ENCODE measurements at places on chromosomes 6 and 20.

DNA sequence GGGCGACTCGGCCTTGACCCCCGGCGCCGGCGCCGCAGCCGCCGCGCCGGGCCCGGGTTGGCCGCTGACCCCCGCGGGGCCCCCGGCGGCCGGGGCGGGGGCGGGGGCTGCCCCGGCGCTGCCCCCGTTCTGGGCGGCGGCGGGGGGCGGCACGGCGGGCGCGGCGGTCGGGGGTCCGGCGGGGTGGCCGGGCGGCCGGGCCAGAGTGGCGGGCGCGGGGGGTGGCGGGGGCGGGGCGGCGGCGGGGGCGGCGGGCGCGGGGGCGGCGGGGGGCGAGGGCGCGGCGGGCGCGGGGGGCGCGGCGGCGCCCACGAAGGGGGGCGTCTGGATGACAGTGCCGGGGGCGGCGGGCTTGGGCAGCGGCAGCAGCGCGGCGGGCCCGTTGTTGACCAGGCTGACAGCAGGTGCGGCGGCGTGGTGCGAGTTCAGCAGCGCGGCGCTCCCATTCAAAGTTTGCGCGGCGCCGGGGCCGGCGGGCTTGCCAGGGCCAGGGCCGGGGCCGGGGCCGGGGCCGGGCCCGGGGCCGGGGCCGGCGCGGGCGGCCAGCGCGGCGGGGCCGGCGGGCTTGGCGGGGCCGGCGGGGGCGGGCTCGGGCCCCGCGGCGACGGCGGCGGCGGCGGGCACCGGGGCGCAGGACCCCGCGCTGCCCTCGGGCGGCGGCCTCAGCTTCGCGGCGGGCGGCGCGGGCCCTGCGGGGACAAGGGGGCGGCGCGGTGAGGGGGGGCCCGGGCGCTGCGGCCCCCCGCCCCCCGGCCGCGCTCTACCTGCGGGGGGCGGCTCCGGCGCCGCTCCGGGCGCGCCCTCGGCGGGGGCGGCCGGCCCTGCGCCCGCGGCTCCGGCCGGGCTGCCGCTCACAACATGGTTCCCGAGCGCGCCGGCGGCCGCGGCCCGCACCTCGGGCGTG lies 659 bp downstream of the TAF4 start:
- DNase-seq, result no peak

DNA sequence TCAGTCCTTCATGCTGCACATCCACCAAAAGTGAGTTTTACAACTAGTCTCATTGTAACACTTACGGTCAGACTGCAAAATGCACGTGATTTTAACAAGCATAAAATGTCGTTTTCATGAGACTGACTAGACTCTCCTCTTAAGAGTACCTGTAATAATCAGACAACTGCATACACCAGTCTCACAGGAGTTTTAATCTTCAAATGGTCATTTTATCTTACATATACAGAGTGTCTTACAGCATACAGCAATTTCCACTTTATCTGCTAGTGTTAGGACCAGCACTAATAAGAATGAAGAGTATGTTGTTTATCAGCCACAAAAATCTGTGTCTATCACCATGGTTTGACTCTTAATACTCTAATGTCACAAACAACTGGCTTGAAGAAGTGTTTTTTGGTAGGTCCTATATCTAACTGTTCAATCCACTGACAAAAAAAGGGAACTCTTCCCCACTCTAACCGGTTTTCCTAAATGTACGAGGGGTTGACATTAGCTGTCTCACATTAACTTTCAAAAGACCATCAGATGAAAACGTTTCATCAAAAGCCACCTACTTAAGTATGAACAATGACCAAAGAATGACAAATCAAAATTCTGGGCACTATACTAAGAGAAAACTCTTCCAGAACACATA lies 1.5 kb upstream of the ASF1A start:
- no peak for DNase-seq

DNA sequence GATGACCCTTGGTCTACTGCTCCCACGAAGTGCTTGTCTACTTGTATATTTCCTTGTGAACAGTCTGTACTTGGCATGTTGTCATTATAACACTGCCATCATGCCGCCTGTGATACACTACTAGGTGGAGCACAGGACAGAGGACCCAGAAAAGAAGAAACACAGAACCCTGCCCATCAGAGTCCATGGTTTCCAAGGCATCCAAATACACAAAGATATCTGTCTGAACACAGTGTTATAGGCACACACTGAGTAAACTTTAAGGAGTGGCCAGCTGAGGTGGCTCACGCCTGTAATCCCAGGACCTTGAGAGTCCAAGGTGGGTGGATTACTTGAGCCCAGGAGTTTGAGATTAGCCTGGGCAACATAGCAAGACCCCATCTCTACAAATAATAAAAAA lies 110.5 kb upstream of the SLC2A12 start:
- DNase-seq, result no peak

DNA sequence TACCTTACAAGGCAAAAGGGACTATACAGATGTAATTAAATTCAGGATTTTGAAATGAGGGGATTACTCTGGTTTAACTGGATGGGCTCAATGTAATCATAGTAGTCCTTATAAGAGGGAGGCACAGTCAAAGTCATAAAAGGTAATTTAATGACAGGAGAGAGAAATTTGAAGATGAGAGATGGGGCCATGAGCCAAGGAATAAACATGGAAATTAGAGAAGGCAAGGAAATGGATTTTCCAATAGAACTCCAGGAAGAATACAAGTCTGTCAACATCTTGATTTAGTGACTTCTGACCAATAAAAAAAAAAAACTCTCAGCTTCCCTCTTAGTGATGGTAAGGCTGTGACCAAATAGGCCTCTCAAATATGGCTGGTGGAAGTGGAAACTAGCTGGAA lies 101.9 kb upstream of the BEND3 start:
- no peak for DNase-seq

DNA sequence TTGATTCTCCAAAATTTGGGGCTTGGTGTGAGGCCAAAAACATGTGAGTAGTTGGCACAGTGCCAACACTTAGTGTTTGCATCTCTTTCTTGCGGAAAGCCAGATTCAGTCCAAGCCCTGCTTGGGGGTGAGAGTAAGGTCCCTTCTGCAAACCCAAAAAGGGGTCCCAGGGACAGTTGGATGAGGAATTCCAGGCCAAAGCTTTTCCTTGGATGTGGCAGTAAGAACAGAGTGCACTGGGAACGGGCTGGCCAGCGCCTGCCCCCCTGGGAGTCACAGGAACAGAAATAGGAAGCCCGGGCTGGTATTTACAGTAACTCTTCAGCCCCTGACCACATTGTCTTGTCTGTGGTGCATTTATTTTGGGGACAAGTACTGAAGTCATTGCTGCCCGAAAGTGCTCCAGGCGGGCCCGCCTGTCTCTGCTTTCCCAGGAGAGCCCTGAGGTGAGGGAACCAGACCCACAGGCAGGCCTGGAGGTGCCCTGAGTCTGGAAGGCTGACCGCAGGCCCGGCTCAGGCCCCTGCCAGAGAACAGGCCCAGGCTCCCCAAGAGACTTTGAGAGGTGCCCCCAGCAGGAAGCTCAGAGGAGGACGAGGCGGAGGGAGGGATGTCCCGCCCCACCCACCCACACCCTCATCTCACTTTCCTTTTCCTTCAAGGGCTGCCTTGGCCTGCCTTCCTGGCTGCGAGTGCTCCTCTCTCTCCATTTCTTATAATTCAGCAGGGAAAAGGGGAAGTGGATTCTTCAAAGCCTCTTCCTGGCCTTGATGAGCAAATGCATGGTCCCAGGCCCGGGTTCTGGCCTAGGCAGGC lies 218.4 kb downstream of the MAFB start:
- no peak for DNase-seq

- DNase-seq, result no peak
Observed at GRCh38 chr20:43463527-43464218, 6.0 kb downstream of the SRSF6 start.

DNA sequence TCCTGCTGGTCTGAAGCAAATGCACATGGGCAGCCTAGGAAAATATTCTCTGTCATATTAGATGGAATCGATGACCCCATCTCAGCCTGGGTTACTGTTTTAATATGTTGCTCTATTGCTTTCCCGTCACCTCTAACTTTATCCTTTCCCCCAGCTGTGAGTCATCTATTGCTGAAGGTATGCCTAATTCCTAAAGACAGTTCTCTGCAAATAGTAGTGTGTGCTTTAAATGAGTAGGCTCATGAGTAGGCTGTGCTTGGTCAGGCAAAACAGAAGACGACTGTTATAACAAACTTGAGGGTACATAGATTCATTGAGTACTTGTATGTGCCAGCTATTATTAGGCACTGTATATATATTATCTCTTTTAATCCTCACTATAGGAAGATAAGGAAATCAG lies 47.2 kb downstream of the CTNNBL1 start:
- no peak for DNase-seq

DNA sequence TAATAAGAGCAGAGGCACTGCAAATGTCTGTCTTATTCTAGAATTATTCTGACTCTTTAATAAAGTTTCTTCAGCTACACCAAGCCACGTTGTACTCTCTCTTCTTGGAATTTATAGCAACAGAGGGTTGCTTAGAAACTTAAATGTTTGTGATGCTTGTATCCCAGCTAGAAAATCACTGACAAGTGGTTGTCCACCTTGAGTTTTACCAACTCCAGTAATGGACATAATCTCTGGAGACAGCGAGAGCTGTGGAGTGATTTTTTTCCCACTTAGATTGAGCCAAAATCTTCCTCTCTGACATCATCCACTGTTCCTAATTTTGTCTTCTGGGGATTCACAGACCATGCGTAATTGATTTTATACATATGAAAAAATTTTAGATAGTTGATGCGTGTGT lies 8.0 kb downstream of the ECT2L start:
- no peak for DNase-seq

- DNase-seq, result no peak
Observed at GRCh38 chr20:59121714-59122565, 41.7 kb upstream of the ZNF831 start.

DNA sequence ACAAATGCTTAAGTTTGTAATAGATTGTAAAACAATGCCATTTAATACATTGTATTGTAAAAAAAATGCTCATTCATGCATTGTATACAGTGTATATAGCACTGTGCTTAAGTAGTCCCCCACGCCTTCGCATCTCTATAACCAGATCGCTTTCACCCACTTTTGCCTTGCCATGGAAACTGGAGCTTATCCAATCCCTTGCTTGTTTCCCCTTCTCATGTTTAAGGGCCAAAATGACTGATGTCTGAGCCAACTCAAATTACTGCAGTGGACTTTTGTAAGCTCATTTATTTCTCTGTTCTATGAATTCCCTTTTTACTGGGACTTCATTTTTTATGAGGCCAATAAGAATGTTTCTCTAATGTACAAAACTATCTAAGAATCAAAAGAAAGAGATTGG lies 730.9 kb upstream of the GJE1 start:
- DNase-seq, result no peak

DNA sequence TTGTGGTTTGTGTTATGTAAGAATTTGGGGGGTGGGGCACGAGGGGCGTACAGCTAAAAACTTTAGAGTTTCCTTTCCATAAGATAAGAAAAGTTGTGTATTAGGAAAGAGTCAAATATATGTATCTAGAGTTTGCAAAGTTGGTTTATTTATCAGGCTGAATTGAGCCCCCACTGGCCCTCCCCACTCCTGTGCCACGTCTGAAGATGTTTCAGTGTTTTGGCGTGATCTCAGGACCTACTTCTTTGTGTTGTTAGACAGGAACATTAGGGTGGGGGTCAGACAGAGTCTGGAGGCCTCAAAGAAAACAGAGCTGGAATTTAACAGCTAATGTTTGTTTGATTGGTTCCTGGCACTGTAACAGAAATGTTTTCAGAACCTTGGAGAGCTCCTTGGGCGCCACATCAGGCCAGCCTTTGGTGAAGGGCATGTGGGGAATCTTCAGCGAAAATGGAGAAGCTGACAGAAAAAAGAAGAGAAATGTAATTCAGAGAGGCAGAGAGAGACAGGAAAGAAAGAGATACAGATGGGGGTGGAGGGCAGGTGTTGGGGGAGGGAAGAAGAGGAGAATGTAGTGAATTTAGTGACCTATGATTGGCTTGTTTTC lies 674 bp downstream of the NRSN1 start:
- no peak for DNase-seq

Measured in stimulated activated CD4-positive, alpha-beta T cell treated with anti-CD3 and anti-CD28 coated beads, Interleukin-15, amount 100 ng/mL, for 1 hour (primary cell).